Stimulated activated CD8-positive, alpha-beta memory T cell treated with anti-CD3 and anti-CD28 coated beads, Interleukin-12 subunit alpha, Interleukin-12 subunit beta, amount 100 ng/mL, for 4 hours (primary cell): ENCODE measurements at places on chromosomes 5 and 9.

- DNase-seq, result no peak
Measured at GRCh38 chr5:167242701-167243100, 1048.7 kb upstream of the WWC1 start.

- DNase-seq, result no peak
Measured at GRCh38 chr5:14672484-14673394, 8.2 kb downstream of the OTULIN start.

- DNase-seq, result no peak
Measured at GRCh38 chr5:171363846-171364245, 23.8 kb upstream of the NPM1 start.

- DNase-seq, result no peak
Measured at GRCh38 chr9:89843591-89843990, 238.8 kb downstream of the GADD45G start.

GRCh38 chr5:131305906-131306305 is 42.1 kb downstream of the CDC42SE2 start:
- DNase-seq, result no peak

DNA sequence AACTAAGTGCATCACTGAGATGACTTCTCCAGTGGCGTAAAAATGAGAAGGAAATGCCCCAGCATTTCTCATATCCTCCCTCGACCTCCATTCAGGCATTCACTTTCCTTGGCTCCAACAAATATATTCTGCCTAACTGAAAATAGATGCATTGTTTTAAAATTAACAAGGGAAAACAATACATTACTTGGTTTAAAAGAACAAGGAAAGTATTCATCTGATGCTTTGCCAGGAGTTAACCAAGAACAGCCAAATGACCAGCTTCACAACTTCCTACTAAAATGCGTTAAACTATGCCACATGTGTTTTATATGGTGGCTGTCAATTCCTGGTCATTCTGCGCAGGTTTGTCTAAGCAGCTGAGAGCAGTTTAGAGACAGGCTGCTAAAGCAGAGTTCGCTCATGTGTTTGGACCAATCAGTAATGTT is 121.4 kb downstream of the GNAQ start:
- no peak for DNase-seq

DNA sequence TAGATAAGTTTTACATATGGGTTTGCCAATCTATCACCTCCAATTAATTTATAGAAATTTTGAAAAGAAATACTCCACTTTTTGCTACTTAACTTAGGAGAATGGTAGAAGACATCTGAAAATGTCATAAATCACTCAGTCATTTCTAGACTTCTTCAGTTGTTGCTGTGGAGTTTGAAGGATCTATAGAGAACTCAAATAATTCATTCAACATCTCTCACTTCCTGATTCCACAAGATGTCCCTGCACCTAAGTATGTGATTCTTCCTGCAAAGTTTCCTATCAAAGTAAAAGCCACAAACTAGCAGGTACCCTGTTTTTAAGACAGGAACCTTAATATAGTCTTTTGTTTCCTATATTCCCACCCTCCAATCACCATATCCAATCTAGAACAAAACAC is 297.1 kb upstream of the ATP10B start:
- no peak for DNase-seq

DNA sequence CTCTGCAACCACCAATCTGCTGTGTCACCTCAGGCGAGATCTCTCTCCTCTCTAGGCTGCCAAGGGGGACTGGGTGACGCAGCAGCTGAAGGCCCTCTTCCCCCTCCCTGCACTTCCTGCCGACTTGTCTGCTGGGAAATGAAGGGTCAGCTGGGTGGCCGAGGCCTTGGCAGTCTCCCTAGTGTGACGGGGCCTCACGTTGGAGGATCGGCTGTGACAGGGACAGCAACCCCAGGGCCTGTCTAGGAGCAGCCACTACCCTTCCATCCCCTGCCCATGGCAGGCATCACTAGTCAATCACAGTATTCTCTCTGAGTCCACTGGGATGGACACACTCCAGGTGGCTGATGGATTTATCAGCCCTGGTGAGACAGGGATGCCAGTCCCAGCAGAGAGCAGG is 107.3 kb upstream of the SARDH start:
- DNase-seq, result no peak
